NCI-H82 (cell line): ENCODE measurements at places on chromosomes 5 and 9.

- DNase-seq: peak; percentile 90
These were observed 71.2 kb downstream of the ZCCHC7 start for GRCh38 chr9:37191403-37192089.

DNA sequence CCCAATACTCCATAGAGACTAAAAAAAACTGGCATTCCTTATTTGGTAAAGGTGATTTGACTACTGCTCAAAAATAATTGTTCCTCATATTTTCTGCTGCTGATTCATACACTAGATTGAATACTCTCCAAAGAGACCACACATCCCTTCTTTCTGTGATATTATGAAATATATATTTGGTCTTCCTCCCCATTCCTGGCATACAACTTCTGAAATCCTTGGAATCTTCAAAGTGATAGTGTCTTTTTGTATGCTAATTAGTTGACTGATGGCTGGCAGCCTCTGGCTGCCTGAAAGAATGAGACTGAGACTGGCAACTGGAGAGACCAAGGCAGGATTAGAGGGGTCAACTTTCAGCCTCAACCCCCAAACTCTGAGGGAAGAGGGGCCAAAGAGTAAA, 348.0 kb upstream of the RFX3 start:
- DNase-seq: no peak

DNA sequence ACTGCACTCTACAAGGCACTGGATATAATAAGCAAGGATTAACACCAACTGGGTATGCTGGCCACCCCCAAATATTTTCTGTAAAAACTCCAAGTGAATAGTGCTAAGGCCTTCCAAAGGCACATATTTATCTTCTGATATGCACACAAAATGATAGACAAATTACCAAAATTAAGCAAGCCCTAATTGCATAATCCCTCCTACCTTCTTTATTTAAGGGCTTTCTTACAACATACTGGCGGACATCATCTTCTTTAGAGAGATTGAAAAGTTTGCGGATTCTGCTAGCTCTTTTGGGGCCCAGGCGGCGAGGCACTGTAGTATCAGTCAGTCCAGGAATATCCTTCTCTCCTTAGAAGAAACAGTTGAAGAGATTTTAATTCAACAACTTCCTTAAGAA, 1.9 kb downstream of the RPS6 start:
- no peak for DNase-seq

- no peak for DNase-seq
These were observed 63.9 kb downstream of the CDC14B start for GRCh38 chr9:96555567-96556386.

- DNase-seq: no peak
These were observed 23.0 kb downstream of the RFX3 start for GRCh38 chr9:3502560-3503398.

- DNase-seq: no peak
These were observed 21.5 kb downstream of the SECISBP2 start for GRCh38 chr9:89339807-89340206.

GRCh38 chr9:86722706-86723075, 224.6 kb downstream of the GAS1 start:
- no peak for DNase-seq

DNA sequence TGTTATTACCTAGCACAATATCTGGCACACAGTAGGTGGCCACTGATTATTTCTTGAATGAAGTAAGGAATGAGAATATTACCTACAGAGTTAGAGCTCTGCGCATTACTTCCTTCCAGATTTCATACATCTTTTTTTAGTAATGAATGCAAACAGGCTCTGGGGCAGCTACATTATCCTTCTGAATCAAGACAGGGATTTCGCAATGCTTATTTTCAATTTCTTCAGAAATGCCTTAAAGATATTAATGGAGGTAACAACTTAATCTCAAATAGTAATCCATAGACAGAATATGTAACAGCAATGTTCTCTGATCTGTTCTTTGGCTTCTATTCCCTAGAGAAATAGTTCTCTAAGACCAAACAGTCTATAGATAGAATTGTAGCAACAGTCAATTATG, 32.6 kb downstream of the CDKN2A start:
- DNase-seq: no peak

- DNase-seq: peak; percentile 8
These were observed 113.4 kb upstream of the ALDH1B1 start for GRCh38 chr9:38278931-38279679.
